Fibroblast of upper back skin (primary cell): ENCODE measurements at places on chromosomes 1 and 21.

DNA sequence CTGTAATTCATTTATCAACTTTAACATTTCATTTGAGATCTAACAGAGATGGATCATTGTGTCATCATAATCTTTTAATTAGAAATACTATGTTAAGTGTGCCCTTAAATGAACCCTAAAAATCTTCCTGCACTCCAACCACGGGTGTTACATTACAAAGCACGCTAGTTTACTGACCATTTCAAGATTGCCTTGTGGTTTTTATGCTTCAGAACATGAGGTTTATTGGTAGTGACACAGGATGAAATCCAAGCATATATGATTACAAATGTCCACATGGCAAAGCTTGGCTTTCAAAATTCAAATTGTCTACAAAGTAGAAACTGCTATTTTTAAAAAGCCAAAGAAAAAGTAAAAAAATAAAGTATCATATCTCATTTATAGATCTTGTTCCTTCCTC lies 190.4 kb upstream of the USP25 start:
- peak; percentile 2 for DNase-seq

- DNase-seq: no peak
Measured at GRCh38 chr1:17930635-17931034, 175.5 kb downstream of the ACTL8 start.

DNA sequence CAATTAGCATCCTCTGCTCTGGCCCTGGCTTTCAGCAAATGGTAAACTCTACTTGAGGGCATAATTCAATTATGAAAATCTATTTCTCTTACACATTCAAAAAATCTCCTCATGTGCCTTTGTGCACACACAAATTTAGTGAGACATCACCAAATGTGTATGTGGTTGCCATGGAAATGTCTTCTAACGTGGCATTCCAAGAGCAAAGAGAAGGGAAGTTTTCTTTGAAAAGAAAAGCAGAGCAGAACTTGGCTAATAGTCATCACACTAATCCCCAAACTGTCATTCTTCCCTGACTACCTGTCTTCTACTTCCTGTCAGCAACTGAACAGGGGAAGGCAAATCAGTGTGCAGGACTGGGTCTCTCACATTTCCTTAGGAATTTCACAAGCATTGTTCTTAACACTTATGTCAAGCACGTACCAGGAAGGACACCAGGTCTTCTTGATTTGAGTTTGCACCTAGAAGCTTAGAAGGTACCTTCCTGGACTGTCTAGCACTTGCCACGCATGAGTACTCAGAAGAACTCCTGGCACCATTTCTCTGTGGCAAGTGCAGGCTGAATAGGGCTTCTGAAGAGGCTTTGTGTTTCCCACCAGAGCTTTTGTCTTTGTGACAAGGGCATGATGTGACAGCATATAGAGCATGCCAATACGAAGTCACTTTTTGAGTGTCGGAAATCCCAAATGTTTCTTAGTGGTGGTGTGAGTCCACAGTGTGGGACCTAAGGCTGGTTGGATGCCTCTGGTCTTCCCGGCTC lies 32.3 kb downstream of the MAN1C1 start:
- DNase-seq: no peak

DNA sequence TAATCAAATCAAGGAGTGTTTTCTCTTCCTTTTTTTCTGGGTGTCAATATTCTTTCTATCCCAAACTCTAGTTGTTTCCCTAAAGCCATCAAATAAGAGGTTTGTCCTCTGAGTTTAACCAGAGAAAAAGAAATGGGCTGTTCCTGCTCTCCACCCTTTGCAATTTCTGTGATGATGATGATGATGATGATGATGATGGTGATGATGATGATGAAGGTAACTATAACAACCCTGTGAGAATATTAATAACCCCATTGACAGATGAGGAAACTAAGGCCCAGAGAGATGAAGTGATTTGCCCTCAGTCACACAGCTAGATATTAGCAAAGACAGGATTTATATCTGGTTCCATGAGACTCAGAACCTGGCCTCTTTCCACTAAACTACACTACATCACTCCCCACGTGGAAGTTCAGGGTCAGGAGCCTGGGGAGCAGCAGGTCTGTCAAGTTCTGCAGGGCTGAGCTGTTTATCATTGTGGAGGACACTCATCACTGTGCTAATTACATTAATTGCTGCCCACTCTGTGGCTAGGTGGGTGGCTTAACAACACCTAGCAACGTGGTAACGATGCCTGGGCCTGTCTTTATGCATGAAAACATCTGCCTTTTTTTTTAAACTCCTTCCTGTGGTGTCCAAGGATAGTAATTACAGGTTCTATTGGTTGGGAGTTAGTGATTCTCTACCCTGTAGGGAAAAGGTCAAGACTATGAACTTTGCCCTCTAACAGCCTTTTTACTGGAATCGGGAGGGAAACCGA lies 19.0 kb upstream of the JUN start:
- no peak for DNase-seq

GRCh38 chr1:159839116-159839849 lies 12.6 kb downstream of the SLAMF8 start:
- DNase-seq: no peak

DNA sequence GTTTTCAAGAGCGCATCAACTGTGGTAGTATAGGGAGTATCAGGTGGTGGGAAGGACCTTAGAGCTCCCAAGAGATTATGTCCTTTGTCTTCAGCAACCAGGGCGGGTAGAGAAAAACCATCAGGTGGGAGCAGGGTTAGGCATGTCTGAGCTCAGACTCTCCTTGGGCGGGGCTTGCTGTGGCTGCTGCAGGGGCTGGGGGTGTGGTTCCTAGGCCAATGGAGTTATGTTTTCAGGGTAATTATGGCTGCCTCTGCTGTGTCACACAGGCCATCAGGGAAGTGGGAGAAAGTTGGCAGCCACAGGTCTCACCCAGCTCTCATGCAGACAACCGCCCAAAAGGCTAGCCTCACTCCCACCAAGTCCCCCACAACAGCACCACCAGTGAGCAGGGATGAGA lies 74.9 kb downstream of the FCRL5 start:
- no peak for DNase-seq
